ENCODE measurements at places on chromosomes 2 and 18.

GRCh38 chr2:40380721-40381120 lies 71.2 kb downstream of the SLC8A1 start:
- no peak for DNase-seq

- DNase-seq, result no peak
Observed at GRCh38 chr2:172449911-172450550, 22.6 kb downstream of the ITGA6 start.

DNA sequence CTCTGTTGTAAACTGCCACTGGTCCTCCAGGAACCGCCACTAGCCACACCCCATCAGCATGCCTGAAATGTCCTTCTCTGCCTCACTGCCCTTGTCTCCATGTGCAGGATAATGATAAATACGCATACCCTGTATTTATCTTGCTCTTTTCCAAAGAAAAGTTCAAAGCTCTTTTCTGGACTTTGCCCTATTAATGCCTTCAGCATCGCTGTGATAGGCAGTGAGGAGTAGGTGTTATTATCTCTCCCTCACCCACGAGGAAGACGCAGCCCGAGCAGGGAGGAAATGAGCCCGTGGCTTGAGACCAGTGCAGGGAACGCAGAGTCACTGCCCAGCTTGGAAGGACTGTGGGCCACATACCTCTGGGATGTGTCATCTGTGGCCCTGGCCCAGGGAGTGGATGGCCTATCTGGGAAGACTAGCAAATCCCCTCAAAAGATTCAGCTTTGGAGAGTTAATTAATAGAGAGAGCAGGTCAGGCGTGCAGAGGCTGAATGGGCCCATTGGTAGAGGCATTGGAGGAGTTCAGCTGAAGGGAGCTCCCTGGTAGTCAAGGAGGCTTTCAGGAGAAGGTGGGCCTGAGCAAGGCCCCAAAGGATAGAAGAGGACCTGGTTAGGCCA lies 39.5 kb upstream of the MCFD2 start:
- DNase-seq, result no peak

DNA sequence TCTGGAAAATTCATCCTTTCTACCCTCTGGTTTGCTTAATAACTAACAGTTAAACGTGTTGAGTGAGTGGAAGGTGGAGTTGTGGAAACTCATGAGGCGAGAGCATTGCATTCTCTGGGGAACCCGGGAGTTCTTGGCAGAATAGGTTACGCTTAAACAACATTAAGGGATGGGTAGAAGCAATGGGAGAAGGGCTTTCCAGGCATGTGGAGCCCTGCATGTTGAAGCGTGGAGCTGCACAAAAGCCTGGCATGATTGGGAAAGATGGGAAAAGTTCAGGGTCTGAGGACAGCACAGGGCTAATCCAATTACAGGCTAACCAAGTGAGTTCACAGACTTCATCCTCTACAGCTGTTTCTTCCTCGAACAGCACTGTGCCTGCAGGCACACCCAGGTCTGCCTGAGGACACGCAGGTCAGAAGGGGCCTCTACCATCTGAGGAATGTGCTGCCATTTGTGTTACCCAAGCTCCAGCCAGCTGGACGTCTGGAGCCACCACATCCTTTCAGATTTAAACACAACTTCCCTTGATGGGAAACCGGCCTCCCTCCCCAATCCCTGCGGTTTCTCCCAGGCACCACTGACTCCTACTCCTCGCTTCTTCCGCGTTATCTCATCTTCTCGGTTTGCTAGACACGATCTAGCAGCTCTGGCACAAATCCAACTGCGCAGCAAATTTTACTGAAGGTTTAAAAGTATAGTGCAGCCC lies 164.2 kb downstream of the ANTXR1 start:
- peak; percentile 83 for DNase-seq

- no peak for DNase-seq
Observed at GRCh38 chr2:88195246-88195645, 25.1 kb downstream of the THNSL2 start.

DNA sequence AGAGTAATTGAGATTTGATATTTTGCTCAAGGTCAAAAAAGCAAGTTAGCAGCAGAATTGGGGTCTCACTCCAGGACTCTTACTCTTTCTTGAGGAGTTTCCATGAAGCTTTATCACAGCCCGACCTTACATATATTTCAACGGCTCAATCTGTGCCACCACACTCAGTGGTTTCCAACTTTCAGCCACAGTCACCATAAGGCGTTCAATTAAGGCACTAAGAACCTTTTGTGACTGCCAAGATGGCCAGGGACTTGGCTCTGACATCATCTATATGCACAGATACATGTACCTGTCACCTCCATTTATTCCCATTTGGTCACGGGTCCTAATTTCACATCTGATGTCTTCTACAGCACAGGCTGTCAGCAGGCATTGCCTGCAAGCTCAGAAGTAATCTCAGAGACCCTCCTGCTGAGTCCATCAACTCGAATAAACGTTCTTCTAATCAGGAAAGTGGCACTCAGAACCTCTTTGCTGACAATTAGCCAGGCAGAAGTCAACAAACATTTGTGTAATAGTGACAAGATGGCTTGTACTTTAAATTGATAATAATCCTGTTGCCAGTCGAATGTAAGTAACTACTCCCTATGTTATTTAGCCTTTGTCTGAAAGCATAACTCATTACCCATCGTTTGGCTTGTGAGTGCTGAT lies 16.1 kb downstream of the DYTN start:
- DNase-seq, result no peak

GRCh38 chr2:177673602-177674595 lies 281.3 kb downstream of the AGPS start:
- DNase-seq, result no peak

GRCh38 chr2:240757086-240757614 lies 62.9 kb downstream of the KIF1A start:
- DNase-seq, result no peak

DNA sequence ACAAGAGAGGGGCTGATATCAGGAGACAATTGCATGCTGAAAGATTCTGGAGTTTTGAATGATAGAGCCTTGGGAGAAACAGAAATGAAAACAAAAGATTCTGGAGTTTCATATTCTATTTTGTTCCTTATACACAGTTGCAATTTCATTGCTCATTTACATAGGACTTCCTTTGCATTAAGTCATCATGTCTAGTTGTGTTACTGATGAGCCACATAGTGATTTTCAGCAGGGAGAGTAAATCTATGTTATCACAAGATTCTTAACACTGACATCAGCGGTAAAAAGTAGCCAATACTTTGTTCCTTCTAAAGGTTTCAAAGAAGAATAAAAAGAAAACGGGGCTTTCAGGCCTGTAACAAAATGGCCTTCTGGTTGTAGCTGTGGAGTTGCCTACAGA lies 7.1 kb downstream of the ADAM17 start:
- DNase-seq, result no peak

GRCh38 chr18:26714739-26715138 lies 150.8 kb downstream of the AQP4 start:
- DNase-seq, result no peak

- DNase-seq, result no peak
Observed at GRCh38 chr18:28281400-28281799, 104.5 kb upstream of the CDH2 start.

DNA sequence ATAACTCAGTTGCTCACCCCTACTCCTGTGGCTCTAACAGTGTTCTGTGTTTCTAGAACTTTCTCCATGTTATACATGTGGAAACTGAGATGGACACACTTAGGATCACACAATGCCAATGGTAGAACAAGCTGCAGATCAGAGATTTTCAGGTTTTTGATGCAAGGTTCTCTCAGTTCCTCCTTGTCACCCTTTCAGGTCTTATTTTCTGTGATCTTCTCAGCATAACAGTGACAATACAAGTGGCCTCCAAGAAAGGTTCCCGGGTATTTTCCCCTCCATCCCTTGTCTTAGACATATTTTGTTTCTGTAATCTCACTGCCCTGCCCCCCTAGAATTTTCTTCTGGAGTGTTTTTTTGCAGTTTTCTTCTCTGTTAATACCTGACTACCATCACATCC lies 6.2 kb upstream of the MGAT5 start:
- DNase-seq, result no peak

GRCh38 chr2:233141901-233142300 lies 81.8 kb downstream of the INPP5D start:
- peak; percentile 27 for DNase-seq

- peak; percentile 44 for DNase-seq
Observed at GRCh38 chr2:20410556-20411277, 36.2 kb upstream of the RHOB start.

- DNase-seq, result no peak
Observed at GRCh38 chr18:48780913-48781162, 169.9 kb downstream of the SMAD7 start.

GRCh38 chr2:10303694-10304378 lies 1.1 kb downstream of the HPCAL1 start:
- DNase-seq, result no peak

- DNase-seq, result no peak
Observed at GRCh38 chr2:11708106-11708505, 38.1 kb upstream of the NTSR2 start.

GRCh38 chr2:109663721-109664120 lies 49.6 kb downstream of the SOWAHC start:
- no peak for DNase-seq

DNA sequence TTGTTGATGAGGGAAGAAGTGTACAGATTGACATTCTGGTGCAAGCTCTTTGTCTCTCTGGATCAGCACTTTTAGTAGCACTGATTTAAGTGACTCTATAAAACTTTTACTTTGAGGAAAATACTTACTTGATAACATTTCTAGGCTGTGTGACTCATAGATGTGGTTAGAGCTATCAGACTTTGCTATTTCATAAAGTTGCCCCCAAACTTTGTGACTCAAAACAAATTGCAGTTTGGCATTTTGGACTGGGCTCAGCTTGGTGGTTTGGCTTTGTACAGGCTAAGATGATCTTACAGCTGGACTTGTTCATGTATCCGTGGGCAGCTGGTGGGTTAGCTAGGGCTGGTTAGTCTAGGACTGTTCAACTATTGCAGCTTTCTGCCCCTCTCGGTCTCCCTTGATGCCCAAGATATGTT lies 42.1 kb upstream of the GLS start:
- no peak for DNase-seq

GRCh38 chr2:186889101-186889879 lies 40.3 kb upstream of the ZSWIM2 start:
- DNase-seq, result no peak

GRCh38 chr2:66675591-66675990 lies 240.7 kb downstream of the MEIS1 start:
- DNase-seq, result no peak

- no peak for DNase-seq
Observed at GRCh38 chr2:133836691-133837345, 268.6 kb upstream of the NCKAP5 start.

- no peak for DNase-seq
Observed at GRCh38 chr2:155679647-155680046, 652.9 kb downstream of the NR4A2 start.

DNA sequence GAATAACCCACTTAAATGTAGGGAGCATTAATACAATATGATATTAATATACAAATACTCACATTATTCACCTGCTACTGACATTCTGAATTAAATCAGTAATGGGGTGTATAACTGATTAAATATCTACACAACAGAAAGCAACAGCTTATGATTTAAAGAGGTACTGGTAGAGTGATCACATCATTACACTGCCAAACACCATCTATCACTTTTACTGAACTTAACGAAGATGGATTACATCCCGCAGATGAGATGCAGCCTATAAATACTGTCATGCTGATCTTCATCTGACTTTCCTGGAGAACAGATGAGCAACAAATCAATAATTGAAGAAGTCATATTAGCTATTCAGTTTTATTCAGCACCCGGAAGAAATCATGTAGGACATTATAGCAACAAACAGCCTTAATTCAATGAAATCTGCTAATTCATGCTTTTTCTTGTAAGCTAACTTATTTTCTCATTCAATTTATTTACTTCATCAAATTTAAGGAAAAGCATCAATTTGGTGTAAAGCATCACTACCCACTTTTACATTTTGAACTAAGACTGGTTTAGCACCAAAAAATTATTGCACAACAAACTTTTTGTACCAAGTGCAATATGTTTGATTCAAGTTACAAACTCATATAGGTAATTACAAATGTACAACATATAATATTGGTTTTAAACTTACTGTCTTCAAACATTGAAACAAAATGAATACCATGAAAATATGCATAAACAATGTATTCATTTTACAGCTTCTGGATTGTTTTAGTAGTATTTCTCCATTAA lies 1509.0 kb downstream of the LRP1B start:
- no peak for DNase-seq

DNA sequence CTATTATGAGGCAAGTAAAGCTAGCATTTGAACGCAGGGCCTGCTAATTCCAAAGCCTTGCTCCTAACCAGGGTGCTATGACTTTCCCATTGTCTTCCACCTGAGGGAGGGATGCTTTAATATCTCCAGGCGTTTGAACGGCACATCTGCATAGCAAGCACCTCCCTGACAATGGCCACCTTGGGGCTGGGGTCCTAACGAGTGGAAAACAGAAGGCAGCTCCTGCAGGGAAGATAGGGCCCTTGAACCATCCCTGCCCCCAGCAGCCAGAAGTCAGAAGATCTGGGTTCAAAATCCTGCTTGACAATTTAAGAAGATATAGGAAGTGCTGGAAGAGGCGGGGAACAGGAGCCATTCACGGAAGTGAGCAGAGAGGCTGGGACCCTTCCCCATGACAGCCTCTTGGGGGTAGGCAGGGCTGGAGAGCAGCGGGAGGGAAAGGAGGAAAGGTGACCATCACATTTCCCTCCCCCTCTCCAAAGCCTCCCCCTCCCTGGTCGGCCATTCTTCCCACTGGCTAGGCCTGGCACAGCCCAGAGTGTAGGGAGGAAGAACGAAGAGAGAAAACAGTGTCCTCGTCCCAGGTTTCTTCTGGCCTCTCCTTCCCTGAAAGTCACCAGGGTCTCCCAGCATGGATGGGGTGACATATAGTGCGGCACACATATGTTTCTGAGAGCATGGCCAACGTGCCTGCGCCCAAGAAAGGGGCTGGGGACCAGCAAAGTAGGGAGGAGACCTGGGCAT lies 73.5 kb downstream of the EMX1 start:
- peak; percentile 22 for DNase-seq

GRCh38 chr2:151252646-151253045 lies 9.0 kb downstream of the RBM43 start:
- no peak for DNase-seq

GRCh38 chr2:8684540-8684877 lies 2.7 kb downstream of the ID2 start:
- no peak for DNase-seq

DNA sequence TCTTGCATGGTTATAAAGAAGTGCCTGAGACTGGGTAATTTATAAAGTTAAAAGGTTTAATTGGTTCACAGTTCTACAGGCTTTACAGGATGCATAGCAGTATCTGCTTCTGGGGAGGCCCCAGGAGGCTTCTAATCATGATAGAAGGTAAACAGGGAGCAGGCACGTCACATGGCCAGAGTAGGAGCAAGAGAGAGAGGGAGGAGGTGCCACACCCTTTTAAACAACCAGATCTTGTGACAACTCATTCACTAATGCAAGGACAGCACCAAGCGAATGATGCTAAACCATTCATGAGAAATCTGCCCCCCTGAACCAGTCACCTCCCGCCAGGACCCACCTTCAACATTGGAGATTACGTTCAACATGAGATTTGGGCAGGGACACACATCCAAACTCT lies 141.1 kb downstream of the EN1 start:
- no peak for DNase-seq

DNA sequence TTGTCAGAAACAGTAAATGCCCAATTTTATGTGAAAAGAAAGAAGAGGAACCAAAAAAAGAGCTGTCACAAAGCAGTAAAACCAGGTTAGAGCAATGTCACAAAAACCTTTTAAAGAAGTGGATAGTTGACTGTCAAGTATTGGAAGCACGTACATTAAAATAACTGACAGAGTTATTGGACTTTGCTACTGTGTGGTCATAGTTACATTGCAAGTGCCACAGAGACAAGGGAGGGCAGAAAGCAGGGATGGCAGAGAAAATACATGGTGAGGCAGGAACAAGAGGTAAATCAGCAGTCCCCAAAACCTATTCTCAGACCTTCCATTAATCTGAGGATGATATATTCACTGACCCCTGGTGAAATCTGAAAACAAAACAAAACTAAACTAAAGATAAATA lies 116.3 kb downstream of the LRP1B start:
- no peak for DNase-seq

Measured in suprapubic skin (tissue), 4 donors.